ENCODE measurements at places on chromosomes 11 and 22. TPM values are rescaled to one million over a fixed set of nuclear protein-coding genes. Genes with fewer than 3 reads are reported as not detected.

GRCh38 chr11:17852246-17852645 lies 117.7 kb downstream of the KCNC1 start:
- H3K27me3 ChIP-seq, result no peaks in the 10 kb centered on the region
- H3K4me1 ChIP-seq, result no peaks in the 10 kb centered on the region
- no peak for DNase-seq
- H3K36me3 ChIP-seq, result no peaks in the 10 kb centered on the region
- H3K27ac ChIP-seq, result no peak overlapping the region

DNA sequence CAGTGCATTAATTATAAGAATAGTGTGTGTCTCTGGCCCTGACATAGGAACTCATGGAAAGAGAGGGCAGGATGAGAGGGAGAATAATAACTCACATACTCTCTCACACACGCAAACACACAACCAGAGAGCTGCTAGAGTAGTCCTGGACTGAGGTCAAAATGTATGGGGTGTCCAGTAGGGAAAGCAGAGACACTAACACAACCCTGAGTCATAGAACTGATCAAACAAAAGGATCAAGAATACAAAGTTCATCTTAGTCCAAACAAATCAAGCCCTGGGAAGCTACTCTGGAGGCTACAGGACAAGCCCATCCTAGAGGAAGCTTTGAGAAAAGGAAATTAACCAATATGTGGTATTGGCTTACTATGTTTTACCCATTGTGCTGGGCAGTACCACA lies 178.5 kb upstream of the GUCY1A2 start:
- H3K4me1 ChIP-seq, result no peaks in the 10 kb centered on the region
- no peaks in the 10 kb centered on the region for H3K27me3 ChIP-seq
- no peak for DNase-seq
- no peaks in the 10 kb centered on the region for H3K36me3 ChIP-seq
- H3K4me3 ChIP-seq, result no peak overlapping the region

DNA sequence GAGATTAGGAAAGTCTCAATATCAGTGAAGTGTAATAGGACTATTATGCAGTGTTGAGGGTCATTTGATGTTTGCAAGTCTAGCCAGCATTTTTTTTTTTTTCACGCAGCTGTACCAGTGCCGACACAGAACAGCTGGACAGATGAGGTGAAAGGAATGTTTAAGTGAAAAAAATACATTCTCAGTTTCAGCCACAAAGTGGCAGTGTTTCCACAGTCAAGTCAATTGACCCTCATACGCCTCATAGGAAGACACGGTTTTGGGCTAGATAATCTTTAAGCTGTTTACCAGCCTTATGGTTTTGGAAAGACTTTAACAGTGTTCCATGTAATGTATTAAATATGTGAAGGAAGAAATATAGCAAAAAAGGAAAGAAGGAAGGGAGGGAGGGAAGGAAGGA lies 349.9 kb upstream of the ANO3 start:
- H3K36me3 ChIP-seq, result no peaks in the 10 kb centered on the region
- no peak for DNase-seq
- no peak overlapping the region for H3K4me3 ChIP-seq
- H3K27me3 ChIP-seq, result no peaks in the 10 kb centered on the region
- H3K27ac ChIP-seq, result no peak overlapping the region
- H3K4me1 ChIP-seq, result no peaks in the 10 kb centered on the region

DNA sequence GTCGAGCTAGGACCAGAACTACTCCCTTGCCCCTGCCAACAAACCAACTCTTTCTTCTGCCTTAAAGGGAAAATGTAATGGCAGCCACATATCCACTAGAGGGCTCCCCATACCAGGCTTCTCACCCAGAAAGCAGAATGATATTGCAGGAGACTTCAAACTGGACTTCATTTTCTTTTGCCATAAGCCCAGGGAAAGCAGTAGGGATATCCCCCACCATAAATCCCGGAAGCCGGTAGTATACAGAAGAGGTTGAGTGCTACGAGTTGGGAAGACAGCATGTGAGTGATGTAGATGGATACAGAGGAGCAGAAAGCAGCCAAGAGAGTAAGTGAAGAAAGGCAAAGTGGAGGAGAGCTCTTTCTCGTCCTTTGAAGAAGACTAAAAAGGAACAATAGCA lies 12.1 kb downstream of the PLAAT5 start:
- no peaks in the 10 kb centered on the region for H3K4me1 ChIP-seq
- H3K36me3 ChIP-seq, result no peaks in the 10 kb centered on the region
- H3K4me3 ChIP-seq, result no peak overlapping the region
- DNase-seq, result peak; percentile 89
- no peak overlapping the region for H3K27ac ChIP-seq

- no peak overlapping the region for H3K4me3 ChIP-seq
- no peak overlapping the region for H3K27ac ChIP-seq
- peak; percentile 71 for DNase-seq
- H3K4me1 ChIP-seq, result no peaks in the 10 kb centered on the region
These were observed 1.5 kb downstream of the TMEM121B start for GRCh38 chr22:17119481-17120202.

DNA sequence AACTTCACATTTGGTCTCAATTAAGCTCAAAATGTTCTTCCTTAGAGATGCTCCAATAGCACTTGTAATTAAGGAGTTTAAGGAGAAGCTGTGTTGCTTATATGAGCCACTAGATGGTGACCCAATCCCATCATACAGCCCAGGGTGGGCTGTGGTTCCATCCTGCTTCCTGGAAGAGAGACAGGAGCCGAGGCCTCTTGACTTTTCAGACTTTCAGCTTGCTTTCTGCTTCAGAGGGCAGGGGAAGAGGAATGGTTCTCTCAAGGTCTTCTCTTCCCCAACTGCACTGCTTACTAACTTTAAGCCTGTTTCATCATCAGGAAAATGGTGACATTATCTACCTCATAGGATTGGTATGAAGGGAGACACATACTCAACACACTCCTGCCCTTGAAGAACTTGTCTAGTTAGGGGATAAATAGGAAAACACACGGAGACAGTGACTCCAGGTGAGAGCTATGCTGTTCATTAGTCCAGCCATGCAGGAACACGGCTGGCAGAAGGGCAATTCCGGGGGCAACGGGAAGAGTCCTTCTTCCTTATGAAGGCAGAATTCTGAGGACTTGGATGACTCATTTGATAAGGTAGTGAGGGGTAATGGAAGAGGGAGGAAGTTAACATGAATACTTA lies 20.1 kb downstream of the TMEM218 start:
- peaks cover 3% of the 10 kb centered on the region for H3K36me3 ChIP-seq
- no peak for DNase-seq
- H3K4me3 ChIP-seq, result no peak overlapping the region
- no peaks in the 10 kb centered on the region for H3K4me1 ChIP-seq

DNA sequence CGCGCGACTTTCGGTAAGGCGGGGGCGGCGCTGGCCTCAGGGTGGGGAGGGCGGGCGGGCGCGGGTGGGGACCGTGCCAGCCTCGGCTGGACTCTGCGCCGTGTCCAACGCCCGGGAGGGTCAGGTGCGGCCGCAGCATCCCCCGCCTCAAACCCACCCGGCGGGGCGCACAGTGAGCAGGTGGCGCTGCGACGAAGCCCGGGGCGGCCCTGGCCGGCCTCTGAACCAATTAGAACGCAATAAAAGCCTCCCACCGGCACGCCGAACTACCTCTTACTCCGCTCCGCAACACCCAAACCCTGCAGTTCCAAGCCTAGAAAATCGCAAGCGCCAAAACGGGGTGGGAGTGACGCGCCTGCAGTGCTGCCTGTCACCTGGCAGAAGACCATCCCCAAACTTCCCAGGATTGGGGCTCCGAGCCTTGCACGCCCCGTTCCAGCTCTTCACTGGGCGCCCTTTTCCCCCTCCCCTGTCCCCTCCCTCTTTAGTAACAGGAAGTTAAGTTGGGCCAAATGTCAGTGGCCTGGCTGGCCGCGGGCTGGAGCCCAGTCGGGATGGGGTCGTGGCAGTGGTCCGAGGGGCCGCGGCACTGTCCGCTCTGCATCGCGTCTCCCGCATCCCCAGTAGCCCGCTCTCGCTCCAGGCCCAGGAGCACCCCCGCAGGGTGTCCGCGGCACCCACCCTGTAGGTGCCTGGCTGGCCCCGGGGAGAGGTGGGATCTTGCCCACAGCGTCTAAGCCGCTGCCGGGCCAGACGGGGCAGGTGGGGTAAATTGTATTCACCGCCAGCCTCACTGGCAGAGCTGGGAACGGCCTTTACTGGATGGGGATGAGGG lies 541 bp downstream of the MICAL2 start:
- H3K4me3 ChIP-seq, result peak overlapping the region; percentile 75
- H3K4me1 ChIP-seq, result no peaks in the 10 kb centered on the region
- peak; percentile 27 for DNase-seq
- peak overlapping the region; percentile 77 for H3K27ac ChIP-seq
- no peaks in the 10 kb centered on the region for H3K27me3 ChIP-seq

GRCh38 chr11:102241026-102241425 lies 76.3 kb upstream of the BIRC3 start:
- no peaks in the 10 kb centered on the region for H3K4me1 ChIP-seq
- H3K36me3 ChIP-seq, result no peaks in the 10 kb centered on the region
- H3K27ac ChIP-seq, result no peak overlapping the region
- H3K4me3 ChIP-seq, result no peak overlapping the region

- no peak overlapping the region for H3K4me3 ChIP-seq
- no peaks in the 10 kb centered on the region for H3K27me3 ChIP-seq
- no peaks in the 10 kb centered on the region for H3K4me1 ChIP-seq
- H3K36me3 ChIP-seq, result no peaks in the 10 kb centered on the region
These were observed 478.1 kb upstream of the CHORDC1 start for GRCh38 chr11:90700789-90701439.

DNA sequence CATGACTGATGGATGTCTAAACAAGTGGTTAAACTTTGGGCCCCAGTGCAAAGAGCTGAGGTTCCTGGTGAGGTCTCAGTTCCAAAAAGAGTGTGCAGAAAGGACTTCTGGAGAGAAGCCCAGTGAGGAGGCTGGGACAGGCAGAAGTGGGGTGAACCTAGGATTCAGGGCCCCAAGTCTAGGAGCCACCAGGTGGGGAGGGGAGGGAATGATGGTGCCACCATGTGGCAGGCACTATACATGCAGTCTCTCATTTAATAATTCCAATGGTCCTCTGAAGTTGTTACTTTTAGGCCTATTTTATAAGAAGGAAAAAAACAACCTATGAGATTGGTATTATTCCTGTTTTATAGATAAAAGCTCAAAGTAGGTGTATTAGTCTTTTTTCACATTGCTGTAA lies 102.0 kb downstream of the INSC start:
- no peak for DNase-seq
- no peaks in the 10 kb centered on the region for H3K4me1 ChIP-seq
- no peak overlapping the region for H3K4me3 ChIP-seq
- H3K27me3 ChIP-seq, result no peaks in the 10 kb centered on the region
- H3K27ac ChIP-seq, result no peak overlapping the region

GRCh38 chr11:48017105-48017830 lies 36.9 kb downstream of the PTPRJ start:
- H3K4me3 ChIP-seq, result no peak overlapping the region
- DNase-seq, result no peak
- H3K27me3 ChIP-seq, result no peaks in the 10 kb centered on the region
- peaks cover 12% of the 10 kb centered on the region for H3K4me1 ChIP-seq
- no peaks in the 10 kb centered on the region for H3K36me3 ChIP-seq

DNA sequence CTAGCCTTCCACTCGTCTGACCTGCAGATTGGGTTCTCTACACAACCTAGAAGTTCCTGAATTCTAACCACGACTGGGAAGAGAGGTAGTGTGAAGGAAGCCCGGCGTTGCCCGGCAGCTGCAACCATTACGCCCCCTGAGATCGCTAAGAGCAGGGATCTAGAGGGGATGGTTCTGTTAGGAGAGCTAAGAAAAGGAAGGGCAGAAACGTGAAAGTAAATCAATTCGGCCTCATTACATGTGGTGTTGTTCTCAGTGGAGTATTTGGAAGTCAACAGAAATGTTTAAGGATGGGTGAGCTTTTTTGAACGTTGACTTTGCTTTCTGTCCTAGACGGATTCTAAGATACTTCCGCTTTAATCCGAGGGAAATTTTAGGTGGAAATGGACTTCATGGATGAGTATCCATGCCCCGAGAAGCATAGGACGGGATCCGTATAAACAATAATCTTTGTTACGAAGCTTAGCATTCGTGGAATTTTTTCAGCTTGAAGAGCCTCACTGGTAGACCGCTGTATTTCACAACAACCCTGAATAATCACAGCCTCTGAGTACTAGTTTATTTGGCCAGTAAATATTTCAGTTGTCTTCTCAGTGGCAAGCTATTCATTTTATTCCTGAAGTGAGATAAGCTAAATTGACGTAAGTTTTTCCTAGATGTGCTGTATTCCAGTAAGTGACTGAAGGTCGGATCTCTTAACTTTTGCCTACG lies 629 bp downstream of the ATP5MG start:
- DNase-seq, result peak; percentile 23
- H3K27me3 ChIP-seq, result no peaks in the 10 kb centered on the region
- no peaks in the 10 kb centered on the region for H3K4me1 ChIP-seq
- no peaks in the 10 kb centered on the region for H3K36me3 ChIP-seq
- peak overlapping the region; percentile 96 for H3K27ac ChIP-seq
- H3K4me3 ChIP-seq, result peak overlapping the region; percentile 98

DNA sequence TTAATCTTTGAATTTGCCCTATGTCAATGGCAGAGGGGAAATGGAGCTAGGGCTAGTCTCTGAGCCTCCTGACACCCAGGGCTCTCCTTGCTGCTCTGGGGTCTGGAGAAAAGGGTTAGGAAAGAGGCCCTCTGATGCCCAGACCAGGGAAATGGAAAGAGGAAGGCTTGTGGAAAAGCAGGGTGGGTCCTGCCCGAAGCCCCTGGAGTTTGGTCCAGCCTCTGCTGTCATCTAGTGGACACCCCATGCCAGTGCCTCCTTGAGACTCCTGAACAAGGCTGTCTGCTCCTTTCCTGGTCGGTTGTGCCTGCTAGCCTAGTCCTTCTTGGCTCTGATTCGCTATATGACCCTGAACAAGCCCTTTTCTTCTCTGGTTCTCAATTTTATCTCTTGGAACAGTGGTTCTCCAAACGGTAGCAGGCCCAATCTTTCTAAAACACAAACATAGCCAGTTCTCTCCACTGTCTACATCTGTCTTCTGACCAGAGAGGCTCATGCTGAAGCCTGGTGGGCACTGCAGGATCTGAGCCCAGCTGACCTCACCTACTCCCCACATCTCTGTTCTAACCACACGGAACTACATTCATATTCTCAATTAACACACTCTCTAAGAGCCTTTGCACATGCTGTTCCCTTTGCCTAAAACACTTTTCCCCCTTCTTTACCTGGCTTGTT lies 8.8 kb upstream of the PLA2G3 start:
- H3K4me1 ChIP-seq, result no peaks in the 10 kb centered on the region
- no peak overlapping the region for H3K27ac ChIP-seq
- H3K36me3 ChIP-seq, result no peaks in the 10 kb centered on the region
- no peak overlapping the region for H3K4me3 ChIP-seq
- DNase-seq, result peak; percentile 80

GRCh38 chr22:44431256-44431655 lies 66.8 kb downstream of the RTL6 start:
- peak; percentile 24 for DNase-seq
- no peak overlapping the region for H3K4me3 ChIP-seq
- no peaks in the 10 kb centered on the region for H3K36me3 ChIP-seq

GRCh38 chr11:58577555-58578135 lies 1.2 kb upstream of the ZFP91 start:
- peaks cover 37% of the 10 kb centered on the region for H3K4me1 ChIP-seq
- H3K36me3 ChIP-seq, result no peaks in the 10 kb centered on the region
- DNase-seq, result peak; percentile 86

- no peaks in the 10 kb centered on the region for H3K36me3 ChIP-seq
- no peak overlapping the region for H3K4me3 ChIP-seq
- no peak overlapping the region for H3K27ac ChIP-seq
- peak; percentile 66 for DNase-seq
- no peaks in the 10 kb centered on the region for H3K4me1 ChIP-seq
These were observed 93.8 kb downstream of the WNT7B start for GRCh38 chr22:45882881-45883810.

GRCh38 chr11:70397336-70397982 lies 870 bp upstream of the CTTN start:
- peaks cover 4% of the 10 kb centered on the region for H3K4me1 ChIP-seq
- peak overlapping the region; percentile 79 for H3K4me3 ChIP-seq
- H3K27ac ChIP-seq, result peak overlapping the region; percentile 85

SHANK2 gene
- polyA plus RNA-seq, result 4.0 TPM

UPB1 gene
- 64.6 TPM for polyA plus RNA-seq

MPPED2 gene
- 10.8 TPM for polyA plus RNA-seq

SLC7A4 gene
- 1.2 TPM for polyA plus RNA-seq

SORL1 gene
- polyA plus RNA-seq, result 15.2 TPM

MMP8 gene
- not detected for polyA plus RNA-seq

Data from kidney (tissue), 22 donors.